ENCODE measurements at places on chromosomes 3 and 15.

DNA sequence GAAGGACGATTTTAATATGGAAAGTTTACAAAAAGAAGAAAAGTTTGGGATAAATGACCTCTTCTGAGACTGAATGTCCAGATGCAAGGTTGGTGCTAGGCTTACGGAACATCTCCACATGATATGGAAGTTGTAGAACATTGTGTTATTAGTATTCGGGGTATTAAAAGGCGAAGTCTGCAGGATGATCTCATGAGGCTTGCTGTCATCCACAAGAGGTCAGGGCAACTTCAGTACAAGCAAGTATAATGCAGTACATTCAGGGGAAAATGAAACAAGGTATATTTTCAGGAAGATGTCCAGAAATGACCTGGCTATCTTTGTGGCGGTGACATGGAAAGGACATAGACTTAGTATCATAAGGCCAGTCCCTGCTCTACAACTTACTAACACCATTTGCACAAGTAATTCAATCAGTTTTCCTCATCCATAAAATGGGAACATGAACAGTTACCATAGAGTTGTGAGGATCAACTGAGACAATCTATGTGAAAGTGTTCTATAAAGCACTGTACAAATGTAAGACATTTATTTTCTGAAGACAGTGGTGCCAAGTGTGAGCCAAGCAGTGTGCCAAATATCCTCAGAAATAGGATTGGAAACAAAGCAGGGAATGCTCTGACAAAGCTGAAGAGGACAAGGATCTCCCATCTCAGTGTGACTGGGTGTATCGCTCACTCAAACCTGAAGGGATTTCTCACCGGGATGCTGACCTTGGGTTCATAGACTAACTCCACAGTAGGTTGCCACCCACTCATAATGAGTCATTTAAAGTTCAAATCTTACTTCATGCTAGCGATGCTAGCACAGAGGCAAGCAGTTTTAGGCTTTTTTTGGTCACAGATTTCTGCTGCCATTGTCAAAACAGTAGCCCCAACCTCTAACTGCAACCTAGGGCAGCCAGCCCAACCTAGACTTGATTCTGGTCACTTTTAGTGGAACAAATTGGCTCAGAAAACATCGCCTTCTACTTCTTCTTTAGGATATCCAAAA, 118.3 kb downstream of the TIGIT start:
- DNase-seq, result no peak

GRCh38 chr3:106341586-106342162, 472.9 kb upstream of the CBLB start:
- no peak for DNase-seq

- DNase-seq, result no peak
Observed at GRCh38 chr15:91844928-91845327, 8.6 kb upstream of the SLCO3A1 start.

GRCh38 chr3:136136454-136136853, 59.7 kb downstream of the MSL2 start:
- DNase-seq, result no peak

DNA sequence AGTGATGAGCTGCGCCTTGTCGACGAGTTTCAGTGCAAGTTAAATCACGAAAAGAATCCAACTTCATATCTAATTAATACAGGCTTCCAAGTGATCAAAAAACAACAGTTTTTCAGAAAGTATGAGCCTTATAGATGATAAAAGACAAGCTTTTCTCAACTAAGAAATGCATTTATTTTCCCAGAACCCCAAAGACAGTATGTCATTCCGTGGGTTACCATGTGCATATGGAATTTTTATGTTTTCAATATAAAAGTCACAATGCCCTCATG, 442.8 kb downstream of the MAGI1 start:
- no peak for DNase-seq

Data from CD4-positive, alpha-beta T cell treated with Interleukin-15 for 4 hours (primary cell).